ENCODE measurements at places on chromosomes 4 and X.

GRCh38 chrX:135295238-135295943, 13.9 kb upstream of the ETDC start:
- DNase-seq: peak; percentile 58

- no peak for DNase-seq
These were observed 30.5 kb upstream of the NAP1L5 start for GRCh38 chr4:88728146-88728545.

- no peak for DNase-seq
These were observed 15.6 kb downstream of the NELFA start for GRCh38 chr4:1993169-1993516.

GRCh38 chr4:81195475-81195874, 19.5 kb downstream of the PRKG2 start:
- no peak for DNase-seq

DNA sequence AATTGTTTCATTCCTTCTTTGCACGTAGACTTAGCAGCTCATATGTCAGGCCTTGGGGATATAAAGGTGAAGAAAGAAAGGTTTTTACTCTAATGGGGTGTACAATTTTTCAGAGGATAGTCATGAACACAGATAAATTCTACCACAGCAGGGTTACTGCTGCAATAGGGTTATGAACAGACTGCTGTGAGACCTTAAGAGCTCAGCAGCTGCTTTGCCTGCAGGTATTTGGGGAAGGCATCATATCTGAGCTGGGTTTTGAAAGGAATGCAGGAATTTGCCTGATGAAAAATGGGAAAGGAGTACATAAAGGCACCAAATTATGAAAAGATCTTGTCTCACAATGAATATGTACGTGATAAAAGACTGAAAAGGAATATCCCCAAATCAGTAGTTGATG, 128.9 kb downstream of the CEP135 start:
- no peak for DNase-seq

- DNase-seq: no peak
These were observed 69.2 kb upstream of the MTM1 start for GRCh38 chrX:150499240-150499639.

DNA sequence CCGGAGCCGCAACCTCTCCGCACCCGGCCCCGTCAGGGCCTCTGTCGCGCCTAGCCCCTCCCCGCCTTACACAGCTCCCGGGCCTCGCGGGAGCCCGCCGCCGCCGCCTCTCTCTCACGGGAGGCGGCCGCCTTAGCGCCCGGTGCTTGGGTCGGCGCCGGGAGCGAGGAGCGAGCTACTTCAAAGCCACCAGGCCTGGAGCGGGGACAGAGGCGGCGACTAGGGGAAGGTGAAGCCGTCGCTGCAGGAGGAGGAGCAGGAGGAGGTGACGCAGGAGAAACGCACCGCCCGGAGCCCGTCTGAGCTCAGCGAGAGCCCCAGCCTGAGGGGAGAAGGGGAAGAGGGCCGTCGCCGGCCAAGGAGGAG, 250 bp downstream of the USP9X start:
- peak; percentile 55 for DNase-seq

- no peak for DNase-seq
These were observed 43.1 kb downstream of the SOWAHB start for GRCh38 chr4:76854858-76855257.

- DNase-seq: no peak
These were observed 7.8 kb upstream of the XK start for GRCh38 chrX:37677765-37678164.

DNA sequence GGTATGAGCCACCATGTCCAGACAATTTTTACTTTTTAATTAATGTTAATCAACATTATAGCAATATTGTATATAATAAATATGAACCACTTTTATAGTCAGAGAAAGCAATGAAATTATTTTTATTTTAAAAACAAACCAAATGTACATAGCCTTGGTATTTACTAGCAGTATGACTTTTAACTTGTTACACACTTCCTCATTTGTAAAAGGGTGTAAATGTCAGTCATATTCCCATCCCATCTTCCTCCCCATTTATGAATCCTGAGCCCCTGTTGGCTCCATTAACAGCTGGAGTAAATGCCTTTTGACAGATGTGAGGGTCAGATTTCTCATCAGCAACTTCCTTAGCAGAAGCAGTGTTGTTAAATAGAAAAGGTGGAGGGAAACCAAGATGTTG, 179.6 kb upstream of the SPRY1 start:
- DNase-seq: no peak

GRCh38 chrX:132592880-132593279, 104.0 kb upstream of the MBNL3 start:
- peak; percentile 51 for DNase-seq

- peak; percentile 71 for DNase-seq
These were observed 25.3 kb upstream of the EPGN start for GRCh38 chr4:74282926-74283325.

DNA sequence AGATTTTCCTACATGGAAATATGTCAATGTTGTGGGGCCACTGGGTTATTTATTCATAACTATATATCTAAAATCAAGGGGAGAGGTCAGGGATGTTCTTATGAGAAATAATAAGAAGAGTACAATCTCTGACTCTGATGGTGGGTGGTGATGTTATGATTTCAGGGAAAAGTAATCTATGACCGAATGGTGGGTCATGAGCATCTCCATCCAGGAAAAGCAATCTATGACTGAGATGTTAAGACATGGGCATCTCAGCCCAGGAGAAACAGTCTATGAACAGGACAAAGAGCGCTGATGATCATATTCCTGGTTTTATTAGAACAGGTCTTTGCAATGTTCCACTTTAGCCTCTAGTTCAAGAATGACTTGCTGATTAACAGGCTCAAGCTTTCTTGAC, 137.1 kb downstream of the ARSF start:
- DNase-seq: no peak

- no peak for DNase-seq
These were observed 36.0 kb upstream of the CD99L2 start for GRCh38 chrX:150934453-150934852.

GRCh38 chrX:586351-586750, 44.2 kb upstream of the SHOX start:
- no peak for DNase-seq

- peak; percentile 14 for DNase-seq
These were observed 16.9 kb downstream of the CYBB start for GRCh38 chrX:37796805-37797204.

DNA sequence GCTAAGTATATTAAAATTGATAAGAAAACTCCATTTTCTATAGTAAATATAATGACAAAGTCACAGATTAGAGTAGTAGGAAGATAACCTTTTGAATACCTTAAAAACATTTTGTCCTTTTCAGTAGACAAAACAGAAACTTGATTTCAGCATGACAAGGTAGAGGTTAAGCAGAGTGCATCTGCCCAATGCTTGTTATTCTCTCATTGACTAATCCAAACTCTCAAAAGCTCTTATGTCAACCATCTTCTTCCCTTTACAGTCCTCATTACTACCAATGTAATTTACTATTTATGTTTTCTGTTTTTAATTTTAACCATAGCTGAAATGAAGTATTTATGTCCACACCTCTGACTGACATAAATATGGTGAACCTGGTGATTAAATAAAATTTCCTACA, 11.1 kb downstream of the NIPAL1 start:
- DNase-seq: no peak

- DNase-seq: no peak
These were observed 35.7 kb upstream of the MSL3 start for GRCh38 chrX:11722304-11722703.

GRCh38 chr4:183821076-183821853, 83.8 kb upstream of the STOX2 start:
- no peak for DNase-seq

DNA sequence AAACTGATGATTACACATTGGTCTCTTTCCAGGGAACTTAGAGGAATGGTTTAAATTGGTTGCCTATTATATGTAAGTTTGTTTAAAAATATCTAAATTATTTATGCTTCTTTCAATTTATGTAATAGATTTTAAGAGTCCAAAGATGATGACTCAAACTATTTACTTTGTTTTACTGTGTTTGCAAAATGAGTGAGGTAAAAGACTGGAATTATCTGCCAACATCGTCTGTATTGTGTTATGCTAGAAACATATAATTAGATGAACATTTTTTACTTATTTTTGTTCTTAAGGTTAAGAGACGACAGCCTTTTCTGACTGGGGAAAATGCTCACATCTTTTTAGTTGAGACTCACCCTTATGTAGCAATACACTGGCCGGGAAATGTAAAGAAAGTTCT, 51.1 kb upstream of the SYTL5 start:
- no peak for DNase-seq

DNA sequence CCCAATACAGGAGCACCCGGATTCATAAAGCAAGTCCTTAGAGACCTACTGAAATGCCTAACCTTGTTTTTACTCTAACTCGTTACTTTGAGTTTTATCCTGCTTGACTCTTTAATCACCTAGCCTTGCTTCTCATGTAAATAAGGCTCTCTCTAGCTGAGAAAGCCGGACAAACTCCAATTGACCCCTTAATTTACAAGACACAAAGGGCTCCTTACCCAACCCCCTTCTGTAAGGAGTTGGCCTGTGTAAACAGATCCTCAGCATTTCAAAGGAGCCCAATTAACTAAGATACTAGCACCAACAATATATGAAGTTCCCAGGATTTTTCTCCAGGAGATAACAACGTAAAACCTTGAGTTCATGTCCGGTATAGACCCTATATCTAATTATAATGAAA, 61.7 kb downstream of the CT47B1 start:
- no peak for DNase-seq

- DNase-seq: no peak
These were observed 193.8 kb downstream of the BCOR start for GRCh38 chrX:39903937-39904336.

GRCh38 chrX:150508451-150509367, 59.7 kb upstream of the MTM1 start:
- DNase-seq: no peak

- DNase-seq: peak; percentile 92
These were observed 82.3 kb upstream of the CD99 start for GRCh38 chrX:2608638-2609430.

GRCh38 chr4:2836391-2836859, 7.2 kb upstream of the ADD1 start:
- DNase-seq: no peak

GRCh38 chrX:103637604-103638338, 9.0 kb downstream of the TCEAL1 start:
- DNase-seq: no peak

DNA sequence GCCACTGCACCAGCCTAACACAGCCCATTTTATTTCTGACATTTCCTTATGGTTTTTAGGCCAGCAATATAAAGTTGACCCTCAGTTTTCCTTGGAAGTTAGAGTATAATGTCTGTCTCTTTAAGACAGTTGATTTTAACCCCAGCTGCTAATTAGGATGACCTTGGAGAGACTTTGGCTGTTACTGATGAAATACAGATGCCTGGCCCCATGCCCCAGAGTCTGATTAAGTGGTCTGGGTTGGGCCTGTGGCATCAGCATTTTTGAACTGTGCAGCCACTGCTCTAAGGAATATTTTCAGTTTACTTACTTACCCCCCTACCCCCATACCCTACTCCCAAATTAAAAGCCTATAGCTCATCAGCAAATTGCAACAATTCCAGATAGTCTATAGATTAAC, 85.8 kb downstream of the DCLK2 start:
- no peak for DNase-seq

- DNase-seq: no peak
These were observed 20.8 kb downstream of the PPEF2 start for GRCh38 chr4:75881476-75881875.

DNA sequence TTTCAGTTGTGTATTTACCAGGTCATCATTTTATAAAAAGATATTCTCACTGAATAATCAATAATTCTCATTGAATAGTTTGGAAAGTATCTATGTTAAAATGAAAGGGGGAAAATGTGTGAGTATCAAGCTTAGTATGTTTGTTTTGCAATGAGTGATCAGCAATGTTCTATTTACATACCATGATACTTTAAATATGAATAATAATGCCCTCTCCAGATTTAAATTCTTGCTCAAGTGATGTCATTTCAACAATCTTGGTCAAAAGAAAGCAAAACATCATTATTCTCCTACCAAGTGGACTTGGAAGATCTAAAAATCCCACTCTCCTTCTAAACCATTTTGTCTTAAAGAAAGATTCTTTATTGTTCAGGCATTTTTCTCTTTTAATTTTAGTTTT, 42.1 kb upstream of the ANKRD50 start:
- DNase-seq: no peak

GRCh38 chrX:103330681-103331288, 746 bp downstream of the TCEAL7 start:
- no peak for DNase-seq

DNA sequence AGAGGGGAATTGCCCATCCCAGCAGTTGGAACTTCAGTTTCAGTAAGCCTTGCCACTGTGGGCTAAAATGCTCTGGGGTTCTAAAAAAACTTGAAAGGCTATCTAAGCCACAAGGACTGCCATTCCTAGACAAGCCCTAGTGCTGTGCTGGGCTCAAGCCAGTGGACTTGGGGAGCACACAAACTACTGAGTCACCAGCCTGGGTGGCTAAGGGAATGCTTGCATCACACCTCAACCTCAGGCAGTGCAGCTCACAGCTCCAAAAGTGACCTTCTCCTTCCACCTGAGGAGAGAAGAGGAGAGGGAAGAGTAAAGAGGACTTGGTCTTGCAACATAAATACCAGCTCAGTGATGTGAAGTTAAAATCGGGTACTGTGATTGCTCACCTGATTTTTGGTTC, 116.7 kb upstream of the GLRA2 start:
- no peak for DNase-seq

- DNase-seq: no peak
These were observed 46.1 kb upstream of the LGI2 start for GRCh38 chr4:25076625-25077398.

DNA sequence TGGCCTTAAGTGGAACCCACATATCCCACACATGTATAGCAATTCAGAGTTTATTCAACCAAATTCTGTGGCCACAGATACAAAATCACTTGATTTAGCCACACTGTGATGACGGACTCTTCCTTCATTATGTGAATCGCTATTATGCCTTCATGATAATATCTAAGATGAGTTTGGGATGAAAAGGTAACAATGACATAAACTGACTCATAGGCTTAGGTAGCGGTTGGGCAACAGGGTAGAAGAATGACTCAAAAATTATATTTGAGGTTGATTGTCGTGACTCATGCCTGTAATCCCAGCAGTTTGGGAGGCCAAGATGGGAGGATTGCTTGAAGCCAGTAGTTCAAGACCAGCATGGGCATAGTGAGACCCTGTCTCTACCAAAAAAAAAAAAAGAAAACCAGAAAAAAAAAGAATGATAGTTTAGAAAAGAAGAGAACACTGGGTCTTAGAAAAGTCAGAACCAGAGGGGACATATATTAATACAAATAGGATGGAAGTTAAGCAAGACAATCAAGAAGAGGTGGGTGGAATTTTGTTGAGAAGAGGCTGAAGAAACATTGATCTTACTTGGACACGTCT, 70.4 kb upstream of the USP9X start:
- no peak for DNase-seq

DNA sequence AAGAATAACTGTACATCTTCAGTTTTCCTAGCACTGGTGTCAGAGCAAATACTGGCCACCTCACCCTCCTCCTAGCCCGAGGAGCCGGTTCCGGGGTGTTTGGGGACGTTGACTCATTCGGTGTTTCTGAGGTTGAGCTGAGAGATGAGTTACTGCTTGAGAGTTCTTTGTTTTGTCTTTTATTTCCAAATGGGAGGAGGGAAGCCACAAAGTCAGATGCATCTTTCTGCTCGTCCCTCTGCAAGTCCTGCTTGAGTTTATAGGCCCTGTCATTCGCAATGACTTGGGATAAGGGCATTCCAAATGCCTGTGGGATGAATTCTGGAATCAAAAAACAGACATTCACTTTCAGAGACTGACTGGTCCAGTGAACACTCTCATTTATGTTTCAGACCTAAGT, 77.5 kb downstream of the HCCS start:
- DNase-seq: no peak

GRCh38 chr4:13537832-13538177, 6.5 kb downstream of the NKX3-2 start:
- DNase-seq: no peak

All from hematopoietic multipotent progenitor cell treated with erythropoietin and hydrocortisone succinate and interleukin-3 and kit ligand, for 6 days (in vitro differentiated cells).